ENCODE measurements at places on chromosomes 4 and X. TPM values are rescaled to one million over a fixed set of nuclear protein-coding genes. Genes with fewer than 3 reads are reported as not detected.

- no peak for DNase-seq
Measured at GRCh38 chr4:159197885-159198269, 95.0 kb downstream of the RAPGEF2 start.

The SYNPO2 gene
- total RNA-seq: 27.6 TPM

DNA sequence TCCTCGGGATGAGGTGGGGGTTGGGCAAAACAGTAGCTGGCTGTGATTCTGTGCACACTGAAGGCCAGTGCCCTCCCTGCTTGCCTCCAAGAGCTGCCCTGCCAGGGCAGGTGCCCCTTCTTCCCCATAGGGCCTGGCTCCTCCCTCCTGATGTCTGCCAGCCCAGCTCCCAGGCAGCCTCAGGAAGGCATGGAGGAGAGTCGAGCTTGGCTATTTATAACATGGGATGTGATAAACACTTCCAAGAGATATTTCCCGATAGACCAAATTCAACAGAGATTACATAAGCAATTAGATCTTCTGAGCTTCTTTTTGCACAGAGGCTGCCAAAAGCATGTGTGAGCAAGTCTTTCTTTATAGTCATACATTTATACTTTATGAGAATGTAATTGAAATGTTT, 45.3 kb upstream of the PJA1 start:
- peak; percentile 40 for DNase-seq

The C4orf50 gene
- total RNA-seq: 0.03 TPM

DNA sequence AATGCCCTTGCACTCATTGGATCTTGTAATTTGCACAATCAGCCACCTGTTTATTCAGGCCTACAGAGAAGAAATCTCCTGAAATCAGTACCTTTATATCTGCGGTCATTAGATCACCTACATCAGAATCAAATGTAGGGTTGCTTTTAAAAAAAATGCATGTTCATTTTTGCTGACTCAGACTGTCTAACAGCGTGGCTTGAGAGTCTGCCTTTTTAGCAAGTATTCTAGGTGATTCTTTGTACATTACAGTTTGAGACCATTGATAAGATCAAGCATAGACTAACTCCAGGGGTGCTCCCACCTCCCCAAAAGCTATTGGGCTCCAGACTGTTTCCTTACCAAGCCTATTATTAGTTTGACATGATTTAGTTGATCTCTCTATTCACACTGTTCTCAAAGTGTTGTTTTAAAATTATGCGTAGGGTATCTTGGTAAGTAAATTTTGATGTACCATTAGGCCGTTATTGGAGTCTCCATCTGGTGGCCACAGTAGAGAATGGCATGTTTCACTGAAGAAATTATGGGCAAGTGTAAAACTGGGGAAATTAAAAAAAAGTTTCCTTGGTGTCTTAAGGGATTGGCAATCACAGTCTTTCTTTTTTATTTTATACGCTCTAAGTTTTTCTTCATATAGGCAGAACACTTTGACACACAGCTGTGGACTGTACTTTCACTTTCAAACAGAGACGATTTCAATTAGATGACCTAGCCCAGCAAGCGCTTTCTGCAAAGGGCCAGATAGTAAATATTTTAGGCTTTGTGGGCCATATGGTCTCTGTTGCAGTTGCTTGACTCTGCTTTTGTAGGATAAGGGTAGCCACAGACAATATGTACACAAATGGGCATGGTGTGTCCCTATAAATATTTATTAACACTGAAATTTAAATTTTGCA, 33.7 kb upstream of the MSL3 start:
- peak; percentile 56 for DNase-seq

The USP26 gene
- not detected for total RNA-seq

DNA sequence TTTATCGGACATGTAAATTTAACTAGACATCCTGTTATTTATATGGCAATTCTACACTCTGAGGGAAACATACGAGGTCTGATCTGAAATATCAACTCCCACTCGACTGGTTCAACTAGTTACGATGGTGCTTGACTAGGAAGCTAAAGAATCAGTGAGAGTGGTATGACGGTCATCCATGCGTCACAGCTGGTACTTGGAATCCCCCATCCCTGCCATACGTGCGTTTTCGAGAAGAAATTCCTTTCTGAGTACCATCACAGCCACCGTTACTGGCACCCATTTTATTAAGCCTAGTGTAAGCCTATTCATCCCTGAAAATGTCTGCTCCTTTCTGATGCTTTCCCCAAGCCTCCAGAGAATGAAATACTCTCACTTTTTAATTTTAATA, 695 bp upstream of the PIGA start:
- DNase-seq: peak; percentile 75

GRCh38 chrX:135420831-135421230, 913 bp upstream of the SMIM10L2A start:
- DNase-seq: no peak

GRCh38 chrX:45757272-45757671, 556.6 kb upstream of the DIPK2B start:
- no peak for DNase-seq

GRCh38 chr4:186032259-186032658, 36.7 kb upstream of the TLR3 start:
- DNase-seq: peak; percentile 33

- DNase-seq: no peak
Measured at GRCh38 chr4:104470770-104471169, 23.9 kb downstream of the CXXC4 start.

- DNase-seq: no peak
Measured at GRCh38 chrX:136055651-136056221, 70.5 kb downstream of the SLC9A6 start.

The UGT2B17 gene
- 0.46 TPM for total RNA-seq

GRCh38 chr4:43763029-43763610, 685.5 kb downstream of the KCTD8 start:
- no peak for DNase-seq

The SSX3 gene
- not detected for total RNA-seq

DNA sequence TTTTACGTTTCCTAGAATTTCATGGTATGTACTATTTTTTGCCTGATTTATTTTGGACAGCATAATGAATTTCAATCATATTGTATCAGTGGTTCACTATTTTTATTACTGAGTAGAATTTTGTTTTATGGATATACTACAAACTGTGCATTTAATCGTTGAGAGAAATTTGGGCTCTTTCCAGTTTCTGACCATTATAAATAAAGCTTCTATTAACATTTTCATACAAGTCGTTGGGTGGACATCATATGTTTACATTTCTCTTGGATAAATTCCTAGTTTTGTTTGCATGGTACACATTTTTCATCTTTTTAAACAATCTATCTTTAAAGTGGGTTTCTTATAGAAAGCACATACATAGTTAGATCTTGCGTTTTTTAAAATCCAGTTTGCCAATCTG, 472.7 kb upstream of the MAGEB18 start:
- no peak for DNase-seq

GRCh38 chrX:1012678-1013300, 199.7 kb downstream of the CRLF2 start:
- DNase-seq: no peak

The S100G gene
- total RNA-seq: not detected

- DNase-seq: no peak
Measured at GRCh38 chrX:130997314-130997713, 60.8 kb upstream of the ARHGAP36 start.

- DNase-seq: no peak
Measured at GRCh38 chrX:31139961-31140360, 68.1 kb upstream of the FTHL17 start.

The DMD gene
- 73.8 TPM for total RNA-seq

DNA sequence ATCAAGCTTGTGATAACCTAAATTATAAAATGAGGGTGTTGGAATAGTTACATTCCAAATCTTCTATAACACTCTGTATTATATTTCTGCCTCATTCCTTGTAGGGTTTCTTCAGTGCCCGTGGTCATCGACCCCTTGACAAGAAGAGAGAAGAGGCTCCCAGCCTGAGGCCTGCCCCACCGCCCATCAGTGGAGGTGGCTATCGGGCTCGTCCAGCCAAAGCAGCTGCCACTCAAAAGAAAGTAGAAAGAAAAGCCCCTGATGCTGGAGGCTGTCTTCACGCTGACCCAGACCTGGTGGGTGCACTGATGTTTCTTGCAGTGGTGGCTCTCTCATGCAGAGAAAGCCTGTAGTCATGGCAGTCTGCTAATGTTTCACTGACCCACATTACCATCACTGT, 2.9 kb downstream of the FGB start:
- DNase-seq: no peak

GRCh38 chr4:153438916-153439756, 27.0 kb upstream of the TMEM131L start:
- DNase-seq: no peak

DNA sequence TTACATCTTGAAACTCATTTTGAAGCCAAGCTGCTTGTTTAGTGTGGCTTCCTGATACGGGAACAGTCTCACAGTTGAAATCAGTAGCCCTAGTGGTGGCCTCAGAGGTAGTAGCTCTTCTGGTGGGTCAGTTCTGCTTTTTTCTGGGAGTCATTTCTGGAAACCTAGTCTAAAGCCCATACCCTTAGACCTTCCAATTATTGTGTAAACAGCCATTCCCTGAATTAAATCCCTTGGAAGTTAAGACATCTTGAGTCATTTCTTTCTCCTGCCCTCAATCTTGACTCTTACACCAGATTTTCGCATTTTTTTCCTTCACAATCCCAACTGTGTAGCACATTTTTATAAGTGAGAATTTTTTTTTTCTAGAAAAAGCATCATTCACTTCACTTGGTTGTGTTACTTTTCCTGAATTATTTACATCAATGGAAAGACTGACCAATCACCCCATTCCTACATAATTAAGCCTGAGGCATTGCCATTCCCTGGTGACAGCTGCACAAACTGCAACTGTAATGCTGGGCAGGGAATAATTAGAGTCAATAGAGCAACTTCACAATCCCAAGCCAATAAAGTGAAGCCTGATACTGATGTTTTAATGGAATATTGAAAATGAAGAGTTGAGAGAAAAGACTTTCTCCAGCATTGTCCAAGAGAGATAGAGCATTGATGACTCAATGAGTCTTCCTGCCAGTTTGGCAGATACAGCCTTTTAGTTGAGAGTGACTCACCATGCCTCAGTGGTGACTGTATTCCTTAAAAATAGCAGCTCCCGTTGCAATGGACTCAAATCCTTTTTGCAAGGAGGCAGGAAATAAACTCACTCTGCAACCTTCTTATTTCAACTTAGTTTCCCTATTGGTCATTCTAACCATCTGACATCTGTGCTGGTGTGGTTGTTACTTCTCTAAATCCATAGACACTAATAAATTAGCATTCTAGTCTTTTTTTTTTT, 13.0 kb upstream of the SEPSECS start:
- no peak for DNase-seq

The CFP gene
- total RNA-seq: 11.3 TPM

DNA sequence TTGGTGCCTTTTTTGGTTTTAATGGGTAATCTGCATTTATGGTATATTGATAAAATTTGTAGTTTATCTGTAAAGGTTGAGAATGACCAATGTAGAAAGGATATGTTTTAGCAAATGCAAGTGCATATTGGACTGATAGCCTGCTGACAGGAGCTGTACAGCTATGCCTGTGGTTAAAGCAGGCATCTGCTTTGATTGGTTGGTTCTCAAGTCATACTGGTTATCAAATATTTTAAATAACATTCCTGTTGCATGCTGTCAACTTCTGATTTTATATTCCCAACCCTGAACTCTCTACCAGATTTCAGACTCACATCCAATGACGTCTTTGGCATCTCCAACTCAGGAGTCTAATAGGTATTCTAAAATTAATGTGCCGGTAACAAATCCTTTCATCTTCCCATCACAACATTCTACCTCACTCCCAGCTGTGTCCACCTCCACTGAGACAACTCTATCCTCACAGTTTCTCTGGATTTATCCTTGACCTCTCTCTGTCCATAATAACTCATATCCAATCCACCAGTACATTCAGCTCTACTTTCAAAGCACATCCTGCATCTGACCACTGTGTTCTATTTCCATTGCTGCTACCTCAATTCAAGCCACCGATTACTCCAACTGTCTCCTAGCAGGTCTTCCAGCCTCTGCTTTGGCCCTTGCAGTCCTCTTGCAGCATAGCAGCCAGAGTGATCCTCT, 125.7 kb downstream of the CAMK2D start:
- DNase-seq: no peak

The FGA gene
- 1.4 TPM for total RNA-seq

DNA sequence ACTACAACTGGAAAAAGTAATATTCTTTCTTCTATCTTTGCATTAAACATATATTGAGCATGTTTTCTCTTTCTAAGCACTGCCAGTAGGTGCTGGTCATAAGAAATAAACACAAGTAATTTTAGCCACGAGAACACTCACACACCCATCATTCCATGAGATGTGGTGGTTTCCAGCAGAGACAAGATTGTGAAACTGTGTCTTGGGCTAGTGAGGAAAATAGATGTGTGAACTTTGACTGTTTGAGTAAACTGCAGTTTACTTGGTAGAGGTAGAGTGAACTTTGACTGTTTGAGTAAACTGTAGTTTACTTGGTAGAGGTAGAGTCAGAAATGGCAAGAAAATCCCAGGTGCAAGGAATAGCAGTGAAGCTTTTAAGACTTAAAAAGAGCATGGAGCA, 300.9 kb upstream of the HS3ST1 start:
- no peak for DNase-seq

The UBL4A gene
- 22.9 TPM for total RNA-seq

The CTAG2 gene
- not detected for total RNA-seq

The BEND2 gene
- total RNA-seq: 0.14 TPM

- DNase-seq: no peak
Measured at GRCh38 chrX:105463473-105463872, 243.0 kb upstream of the TEX13A start.

- DNase-seq: no peak
Measured at GRCh38 chr4:39687014-39687413, 10.9 kb upstream of the UBE2K start.

GRCh38 chrX:40253771-40254170, 156.0 kb upstream of the BCOR start:
- no peak for DNase-seq

- DNase-seq: peak; percentile 11
Measured at GRCh38 chr4:114495471-114495928, 103.1 kb upstream of the UGT8 start.

The KCNE5 gene
- 0.54 TPM for total RNA-seq

DNA sequence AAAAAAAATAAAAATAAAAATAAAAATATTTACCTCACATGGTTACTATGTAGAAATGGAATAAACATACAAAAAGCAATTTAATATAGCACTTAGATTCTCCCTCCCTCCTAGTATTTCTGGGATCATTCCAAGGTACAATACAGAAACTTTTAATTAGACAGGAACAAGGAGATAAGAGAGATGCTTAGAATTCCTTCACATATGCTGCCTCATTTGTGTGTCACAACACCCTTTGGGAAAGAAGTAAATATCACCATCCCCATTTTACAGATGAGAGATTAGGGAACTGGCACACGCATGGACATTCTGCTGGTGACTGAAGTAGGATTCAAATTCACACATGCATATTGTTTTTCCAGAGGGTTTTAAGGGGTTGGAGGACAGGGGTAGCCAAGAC, 164.2 kb downstream of the APBB2 start:
- peak; percentile 37 for DNase-seq

GRCh38 chr4:93319041-93319440, 509.5 kb upstream of the ATOH1 start:
- no peak for DNase-seq

GRCh38 chr4:154349829-154350228, 141.8 kb downstream of the DCHS2 start:
- DNase-seq: no peak

Data from lung (tissue), 17 donors.